CD4-positive, CD25-positive, alpha-beta regulatory T cell (primary cell): ENCODE measurements at places on chromosomes 5 and 9.

GRCh38 chr9:27499451-27499850, 24.6 kb upstream of the IFNK start:
- no peak for DNase-seq

DNA sequence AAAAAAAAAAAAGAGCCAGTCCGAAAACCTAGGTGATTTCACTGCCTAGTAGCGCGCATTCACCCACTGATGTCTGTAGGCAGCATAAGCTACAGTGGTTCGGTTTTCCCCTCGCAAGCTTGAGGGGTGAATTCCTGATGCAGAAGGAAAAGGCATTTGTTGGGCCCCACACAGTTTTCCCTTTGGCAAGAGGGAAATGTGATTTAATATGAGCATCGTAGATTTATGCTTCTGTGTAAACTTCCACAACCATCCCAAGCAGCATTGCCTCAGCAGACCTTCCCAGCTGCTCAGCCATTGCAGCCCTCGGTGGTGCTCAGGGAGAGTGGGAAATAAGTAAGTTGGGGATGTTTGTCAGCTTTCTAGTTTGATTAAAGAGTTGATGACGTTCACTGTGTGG, 231.5 kb upstream of the PPP1R2B start:
- DNase-seq = no peak

DNA sequence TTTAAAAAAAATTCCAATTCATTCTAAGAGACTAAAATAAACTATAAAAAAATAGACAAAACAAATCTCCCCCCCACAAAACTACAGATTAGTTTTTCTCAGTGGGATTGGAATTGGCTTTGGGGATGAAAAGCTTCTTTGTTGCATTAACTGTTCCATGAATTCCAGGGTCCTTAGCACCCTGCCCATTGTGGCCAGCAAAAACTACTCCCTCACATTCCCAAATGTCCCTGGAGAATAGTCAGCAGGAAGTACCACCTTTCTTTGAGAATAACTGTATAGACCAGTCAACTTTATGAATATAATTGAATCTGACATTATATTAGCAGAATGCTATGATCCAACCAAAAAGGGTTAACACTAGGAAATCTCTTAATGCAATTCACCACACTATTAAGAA, 147.9 kb downstream of the LPAR1 start:
- no peak for DNase-seq

DNA sequence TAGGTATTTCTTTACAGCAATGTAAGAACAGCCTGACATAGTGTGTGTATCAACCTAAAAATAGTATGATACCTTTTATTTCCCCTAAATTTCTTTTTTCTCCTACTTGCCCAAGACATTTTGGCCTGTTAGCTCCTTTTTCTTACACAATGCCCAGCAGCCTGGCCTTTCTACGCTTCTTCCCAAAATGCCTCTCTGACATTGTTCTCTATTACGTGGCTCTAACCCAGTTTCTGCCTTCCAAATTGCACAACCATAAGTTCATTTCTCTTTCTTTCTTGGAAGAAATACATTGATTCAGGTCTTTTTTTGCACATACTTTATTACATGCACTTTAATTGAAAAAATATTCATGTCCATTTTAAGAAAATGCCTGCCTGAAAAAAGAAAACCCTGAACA, 408.2 kb downstream of the PRR16 start:
- no peak for DNase-seq

DNA sequence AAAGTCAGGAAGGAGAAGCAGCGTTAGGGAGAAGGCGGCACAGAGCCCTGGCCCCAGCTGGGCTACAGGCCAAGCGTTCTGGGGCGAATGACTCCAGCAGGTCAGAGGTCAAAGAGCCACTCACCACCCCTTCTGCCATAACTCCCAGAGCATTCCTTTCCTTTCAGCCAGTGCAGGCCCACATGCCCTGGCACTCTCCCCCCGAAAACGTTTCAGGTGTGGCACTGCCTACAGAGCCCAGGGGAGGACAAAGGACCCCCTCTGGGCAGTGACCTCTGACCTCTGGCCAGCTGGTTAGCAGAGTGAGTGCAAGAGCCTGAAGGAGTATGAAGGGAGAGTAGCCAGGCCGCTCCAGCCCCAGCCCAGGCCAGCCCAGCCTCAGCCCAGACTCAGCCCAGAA, 4.9 kb downstream of the ABCA2 start:
- no peak for DNase-seq

DNA sequence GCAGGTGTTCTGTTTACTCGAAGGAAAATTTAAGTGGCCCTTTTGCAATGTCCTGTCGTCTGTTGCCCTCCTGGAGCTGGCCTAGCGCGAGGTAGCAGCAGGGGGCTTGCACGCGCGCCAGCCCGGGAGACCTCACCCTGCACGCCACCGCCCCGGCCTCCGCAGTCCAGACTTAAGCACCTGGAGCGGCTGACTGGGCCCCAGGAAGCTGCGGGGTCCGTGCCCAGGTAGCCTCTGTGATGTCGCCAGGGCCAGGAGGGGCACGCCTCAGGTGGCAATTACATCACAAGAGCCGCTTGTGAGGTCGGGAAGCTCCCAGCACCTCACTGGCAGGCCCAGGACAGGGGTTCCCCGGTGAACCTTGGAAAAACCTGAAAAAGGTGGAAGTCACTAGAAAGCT, at the start of gene SAXO1:
TSS of gene SAXO1 (minus strand) at position 195 of the 400 bp plus-strand sequence. CDS start 301 bp downstream, outside the sequence.
- no peak for DNase-seq

DNA sequence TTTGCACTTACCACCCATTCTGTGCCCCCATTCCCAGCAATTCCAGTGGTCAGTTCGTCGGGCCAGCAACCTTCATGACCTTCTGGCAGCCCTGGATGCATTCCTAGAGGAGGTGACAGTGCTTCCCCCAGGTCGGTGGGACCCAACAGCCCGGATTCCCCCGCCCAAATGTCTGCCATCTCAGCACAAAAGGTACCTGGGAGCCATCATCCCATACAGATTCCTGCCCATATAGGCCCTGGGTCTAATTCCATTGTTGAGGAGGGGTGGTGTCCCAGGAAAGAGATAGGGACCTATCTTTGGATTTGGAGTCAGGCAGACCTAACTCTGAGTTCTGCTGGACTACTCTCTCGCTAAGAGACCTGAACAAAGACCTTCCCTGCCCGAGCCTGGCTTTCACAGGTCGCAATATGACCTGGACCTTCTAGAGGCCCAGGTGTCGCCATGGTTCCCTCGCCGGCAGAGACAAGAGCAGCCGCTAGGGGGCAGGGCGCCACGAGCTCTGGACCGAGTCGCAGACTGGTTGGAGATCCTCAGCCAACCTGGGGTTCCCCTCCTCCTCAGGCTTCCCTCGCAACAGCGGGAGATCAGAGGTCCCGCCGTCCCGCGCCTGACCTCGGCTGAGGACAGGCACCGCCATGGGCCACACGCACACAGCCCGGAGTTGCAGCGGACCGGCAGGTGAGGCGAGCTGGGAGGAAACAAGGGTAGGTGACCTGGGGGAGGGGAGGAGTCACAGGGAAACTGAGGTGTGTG, 3.1 kb downstream of the SLC4A9 start:
- peak; percentile 81 for DNase-seq

DNA sequence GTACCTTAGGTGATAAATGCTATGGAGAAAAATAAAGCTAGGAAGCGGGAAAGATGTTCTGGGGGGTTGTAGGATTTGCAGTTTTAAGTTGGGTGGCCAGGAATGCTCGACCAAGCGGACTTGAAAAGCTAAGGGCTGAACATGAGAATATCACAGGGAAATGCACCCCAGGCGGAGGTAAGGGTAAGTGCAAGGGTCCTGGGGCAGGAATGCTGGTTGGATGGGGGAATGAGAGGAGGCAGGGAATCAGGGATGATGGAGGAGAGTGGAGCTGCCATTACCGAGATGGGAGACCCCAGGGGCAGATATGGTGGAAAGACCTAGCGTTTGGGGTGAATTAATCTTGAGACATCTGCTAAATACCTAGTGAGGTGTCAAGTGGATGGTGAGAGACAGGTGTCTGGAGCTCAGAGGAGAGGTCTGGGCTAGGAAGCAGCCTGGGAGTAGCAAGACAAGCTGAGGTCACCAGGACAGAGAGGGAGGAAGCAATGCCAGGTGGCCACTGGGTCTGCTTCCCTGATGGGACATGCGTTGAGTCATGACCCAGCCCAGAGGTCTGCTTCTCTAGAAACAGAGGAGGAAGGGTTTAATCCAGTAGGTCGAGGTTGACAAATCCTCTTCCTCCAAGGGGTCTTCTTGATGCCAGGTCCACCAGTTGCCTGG, 77.7 kb upstream of the ASS1 start:
- DNase-seq = no peak

- DNase-seq = no peak
Observed at GRCh38 chr9:130927995-130928900, 10.8 kb downstream of the FIBCD1 start.

- DNase-seq = no peak
Observed at GRCh38 chr9:20095430-20096092, 306.7 kb upstream of the SLC24A2 start.

- no peak for DNase-seq
Observed at GRCh38 chr5:106314221-106314824, 1356.4 kb downstream of the EFNA5 start.
